ENCODE measurements at places on chromosomes 3 and 15. TPM values are rescaled to one million over a fixed set of nuclear protein-coding genes. Genes with fewer than 3 reads are reported as not detected.

- DNase-seq, result no peak
Measured at GRCh38 chr3:71039332-71039731, 544.2 kb downstream of the FOXP1 start.

DNA sequence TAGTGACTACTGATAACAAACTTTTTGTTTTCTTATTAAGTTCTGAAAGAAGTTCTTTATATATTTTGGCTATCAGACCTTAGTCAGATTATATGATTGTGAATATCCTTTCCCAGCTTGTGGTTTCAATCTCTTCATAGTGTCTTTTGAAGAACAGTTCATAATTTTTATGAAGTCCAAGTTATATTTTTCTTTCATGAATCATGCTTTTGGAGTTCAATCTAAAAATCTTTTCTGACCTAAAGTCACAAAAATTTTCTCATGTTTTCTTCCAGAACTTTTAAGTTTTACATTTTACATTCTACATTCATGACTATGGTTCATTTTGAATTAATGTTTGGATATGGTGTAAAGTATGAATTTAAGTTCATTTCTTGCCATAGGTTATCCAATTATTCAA lies 34.2 kb upstream of the OCA2 start:
- no peak for DNase-seq

- DNase-seq, result peak; percentile 41
Measured at GRCh38 chr15:63347074-63347857, 34.4 kb downstream of the CA12 start.

- peak; percentile 16 for DNase-seq
Measured at GRCh38 chr3:59709702-59710553, 660.1 kb upstream of the CFAP20DC start.

DNA sequence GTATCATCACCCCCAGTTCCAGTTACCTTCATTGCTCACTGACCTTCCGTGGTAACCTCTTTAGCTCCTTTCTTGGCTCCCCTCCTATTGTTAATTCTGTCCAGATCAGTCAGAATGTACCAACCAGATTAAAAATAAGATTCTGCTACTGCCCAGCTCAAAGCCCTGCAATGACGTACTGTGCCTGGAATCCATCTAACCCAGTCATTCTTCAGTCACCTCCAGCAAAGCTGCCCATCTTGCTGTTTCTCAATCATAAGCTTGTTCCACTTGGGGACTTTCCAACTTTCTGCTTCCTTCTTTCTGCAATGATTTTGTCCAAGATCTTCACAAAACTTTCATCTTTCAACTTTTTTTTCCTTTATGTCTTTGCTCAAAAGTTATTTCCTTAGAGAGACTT lies 512.0 kb upstream of the ZNF385D start:
- DNase-seq, result peak; percentile 46

DNA sequence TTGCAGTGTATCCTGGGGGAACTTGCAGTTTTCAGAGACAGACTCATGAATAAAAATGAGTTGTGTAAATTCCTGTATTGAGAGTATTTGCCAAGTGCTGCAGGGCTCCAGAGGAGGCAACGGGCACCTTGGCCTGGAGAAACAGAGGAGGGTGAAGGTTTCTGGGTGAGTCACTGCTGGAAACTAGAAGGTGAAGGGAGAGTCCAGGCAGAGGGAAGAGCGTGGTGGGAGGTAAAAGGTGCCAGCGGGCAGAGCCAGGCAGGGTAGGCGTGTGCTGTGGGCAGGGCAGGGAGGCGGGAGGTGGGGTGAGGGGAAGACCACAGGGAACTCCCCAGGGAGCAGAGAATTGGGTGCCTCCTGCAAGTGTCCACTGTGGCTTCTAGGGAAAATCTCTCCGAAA lies 120.8 kb downstream of the SLCO3A1 start:
- peak; percentile 90 for DNase-seq

DNA sequence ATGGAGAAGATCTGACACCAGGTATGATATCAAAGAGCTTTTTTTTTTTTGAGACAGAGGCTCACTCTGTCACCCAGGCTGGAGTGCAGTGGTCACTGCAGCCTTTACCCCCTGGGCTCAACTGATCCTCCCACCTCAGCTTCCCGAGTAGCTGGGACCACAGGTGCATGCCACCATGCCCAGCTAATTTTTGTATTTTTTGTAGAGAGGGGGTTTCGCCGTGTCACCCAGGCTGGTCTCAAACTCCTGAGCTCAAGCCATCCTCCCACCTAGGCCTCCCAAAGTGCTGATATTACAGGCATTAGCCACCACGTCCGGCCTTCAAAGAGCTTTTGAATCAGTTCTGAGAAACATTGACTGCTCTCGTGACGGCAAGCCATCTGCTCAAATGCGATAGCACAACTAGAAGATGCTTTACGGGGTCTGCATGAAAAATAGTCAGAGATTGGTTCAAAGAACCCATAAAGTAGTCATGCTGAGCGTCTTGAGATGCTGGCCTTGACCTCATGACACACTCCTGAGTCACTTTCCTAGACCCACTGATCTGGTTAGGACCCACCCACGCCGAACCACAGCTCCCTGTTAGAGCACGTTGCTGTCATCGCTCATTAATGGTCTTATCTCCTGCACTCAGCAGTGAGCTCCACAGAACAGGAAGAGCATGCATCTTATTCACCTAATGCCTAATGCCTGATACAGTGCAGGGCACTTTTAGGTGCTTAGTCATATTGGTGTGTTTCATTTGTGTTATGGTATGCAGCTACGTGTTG lies 57.0 kb upstream of the NR2F2 start:
- DNase-seq, result peak; percentile 98

DNA sequence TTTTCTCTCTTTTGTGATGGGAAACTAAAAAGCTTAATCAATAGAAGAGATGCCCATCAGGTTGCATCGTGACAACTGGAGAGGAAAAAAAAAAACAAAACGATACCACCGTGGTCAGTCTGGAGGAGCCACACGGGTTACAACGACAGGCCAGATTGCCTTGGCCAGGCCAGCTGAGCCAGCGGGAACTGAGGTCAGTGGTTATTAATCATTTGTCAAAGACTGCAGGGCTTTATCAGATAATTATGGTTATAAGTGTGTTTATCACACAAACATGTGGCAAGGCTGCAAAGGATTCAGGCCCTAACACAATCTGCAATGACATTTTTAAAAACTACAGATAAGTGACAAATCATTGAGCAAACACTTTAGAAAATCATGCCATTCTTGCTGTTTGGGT lies 135.0 kb upstream of the FAM3D start:
- DNase-seq, result no peak

GRCh38 chr15:83205725-83206324 lies 1.8 kb downstream of the HDGFL3 start:
- no peak for DNase-seq

GRCh38 chr3:186458306-186459107 lies 85.7 kb downstream of the CRYGS start:
- DNase-seq, result no peak

DNA sequence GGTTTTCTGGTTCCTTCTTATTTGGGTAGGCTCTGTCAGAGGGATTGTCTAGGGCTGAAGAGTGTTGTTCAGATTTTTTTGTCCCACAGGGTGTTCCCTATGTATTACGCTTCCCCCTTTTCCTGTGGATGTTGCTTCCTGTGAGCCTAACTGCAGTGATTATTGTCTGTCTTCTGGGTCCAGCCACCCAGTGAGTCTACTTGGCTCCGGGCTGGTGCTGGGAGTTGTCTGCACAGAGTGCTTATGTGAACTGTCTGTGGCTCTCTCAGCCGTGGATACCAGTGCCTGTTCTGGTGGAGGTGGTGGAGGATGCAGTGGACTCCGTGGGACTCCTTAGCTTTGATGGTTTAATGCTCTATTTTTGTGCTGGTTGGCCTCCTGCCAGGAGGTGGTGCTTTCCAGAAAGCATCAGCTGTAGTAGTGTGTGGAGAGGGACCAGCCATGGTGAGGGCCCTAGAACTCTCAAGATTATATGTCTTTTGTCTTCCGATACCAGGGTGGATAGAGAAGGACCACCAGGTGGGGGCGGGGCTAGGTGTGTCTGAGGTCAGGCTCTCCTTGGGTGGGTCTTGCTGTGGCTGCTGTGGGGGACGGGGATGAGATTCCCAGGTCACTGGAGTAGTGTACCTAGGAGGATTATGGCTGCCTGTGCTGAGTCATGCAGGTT lies 53.8 kb downstream of the CCDC66 start:
- DNase-seq, result no peak

Gene C3orf80
- not detected for total RNA-seq

Gene CYP8B1
- total RNA-seq, result 0.55 TPM

Measured in renal cortical epithelial cell (primary cell).